ENCODE measurements at places on chromosomes 4 and X.

DNA sequence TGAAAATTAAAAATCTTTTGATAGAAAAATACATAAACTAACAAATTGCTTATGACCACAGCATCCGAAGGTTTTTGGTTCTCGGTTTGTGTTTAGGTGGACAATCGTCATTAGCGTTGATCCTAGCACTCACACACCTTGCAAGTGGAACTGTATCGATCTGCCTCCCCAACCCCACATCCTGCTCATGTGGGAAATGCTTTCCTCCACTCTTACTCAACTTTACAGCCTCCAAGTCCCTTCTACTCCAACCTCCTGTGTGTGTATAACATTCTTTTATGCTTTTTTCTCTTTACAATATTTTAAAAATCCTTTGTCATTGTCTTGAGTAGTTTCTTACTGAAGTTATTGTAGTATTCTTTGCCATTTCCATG is 15.6 kb upstream of the TMEM131L start:
- DNase-seq, result no peak

DNA sequence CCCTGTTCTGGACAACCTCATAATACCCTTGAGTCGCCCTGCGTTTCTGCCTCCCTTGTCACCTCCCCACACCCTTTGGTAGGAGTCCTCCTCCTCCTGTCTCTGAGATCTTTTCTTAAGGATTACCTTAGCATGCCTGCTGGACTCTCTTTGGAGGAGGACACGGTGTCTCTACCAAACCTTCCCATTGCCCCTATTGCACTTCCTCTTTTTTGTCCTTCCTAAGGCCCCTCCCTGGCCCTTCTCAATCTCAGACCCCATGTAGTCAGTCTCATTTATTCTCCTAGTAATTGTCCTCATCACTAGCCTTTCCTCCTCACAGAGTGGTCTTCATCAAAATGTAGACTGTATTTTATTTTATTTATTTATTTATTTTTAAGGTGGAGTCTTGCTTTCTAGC is 335.0 kb upstream of the SFRP2 start:
- no peak for DNase-seq

GRCh38 chr4:146255874-146256273 is 41.5 kb downstream of the REELD1 start:
- no peak for DNase-seq

DNA sequence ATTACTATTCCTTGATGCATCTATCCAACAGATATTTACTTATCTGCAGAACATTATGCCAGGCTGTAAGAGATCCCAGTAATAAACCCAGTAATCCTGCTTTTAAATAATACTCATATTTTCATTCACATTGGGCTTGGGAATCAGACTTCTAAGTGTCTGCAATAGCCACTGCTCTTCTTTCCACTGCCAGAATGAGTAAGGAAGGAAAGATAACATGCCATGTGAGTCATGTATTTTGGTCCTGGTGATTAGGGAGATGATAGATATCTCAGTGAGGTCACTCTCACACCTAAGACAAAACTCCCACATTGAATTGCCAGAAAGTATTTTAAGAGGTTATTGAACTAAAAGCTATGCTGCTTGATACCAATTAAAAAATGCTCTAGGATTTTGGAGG is 13.9 kb upstream of the HEPH start:
- DNase-seq, result no peak

DNA sequence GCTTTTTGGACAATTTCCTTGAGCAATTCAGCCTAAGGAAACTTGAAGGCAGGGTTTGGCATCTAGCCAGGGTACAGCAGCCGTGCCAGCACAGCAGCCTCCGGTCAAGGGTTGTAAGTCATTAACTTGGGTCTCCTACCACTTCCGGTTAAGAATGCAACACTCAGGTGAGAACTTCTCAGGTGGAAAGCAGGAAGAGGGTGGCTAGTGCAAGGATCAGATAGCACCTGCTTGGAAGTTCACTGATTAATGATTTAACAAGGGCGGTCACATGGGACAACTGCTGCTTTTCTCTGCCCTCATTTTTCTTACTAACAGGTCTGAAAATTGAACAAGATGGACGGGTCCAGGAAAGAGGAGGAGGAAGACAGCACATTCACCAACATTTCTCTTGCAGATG is 30.1 kb upstream of the SCOC start:
- no peak for DNase-seq

DNA sequence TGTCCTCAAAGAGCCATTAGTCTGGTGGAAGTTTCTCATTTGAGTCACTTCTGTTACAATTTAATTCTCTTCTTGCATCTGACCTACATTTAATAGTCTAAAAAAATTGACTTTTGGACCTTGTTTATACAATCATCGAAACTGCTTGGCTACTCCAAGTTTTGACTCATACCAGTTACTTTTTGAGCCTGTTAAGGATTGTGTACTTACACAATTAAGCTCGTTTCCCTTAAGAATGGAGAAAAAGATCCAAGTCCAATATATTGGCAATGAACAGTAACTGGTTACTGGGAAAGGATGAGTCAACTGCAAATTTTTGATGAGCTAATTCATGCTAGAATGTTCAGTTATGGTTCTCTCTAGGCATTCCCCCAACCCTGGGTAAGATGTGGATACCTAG is 58.2 kb downstream of the DCX start:
- no peak for DNase-seq

- no peak for DNase-seq
Observed at GRCh38 chrX:30156880-30157560, 58.3 kb upstream of the MAGEB2 start.

GRCh38 chr4:62191451-62192240 is 991.5 kb downstream of the ADGRL3 start:
- no peak for DNase-seq

DNA sequence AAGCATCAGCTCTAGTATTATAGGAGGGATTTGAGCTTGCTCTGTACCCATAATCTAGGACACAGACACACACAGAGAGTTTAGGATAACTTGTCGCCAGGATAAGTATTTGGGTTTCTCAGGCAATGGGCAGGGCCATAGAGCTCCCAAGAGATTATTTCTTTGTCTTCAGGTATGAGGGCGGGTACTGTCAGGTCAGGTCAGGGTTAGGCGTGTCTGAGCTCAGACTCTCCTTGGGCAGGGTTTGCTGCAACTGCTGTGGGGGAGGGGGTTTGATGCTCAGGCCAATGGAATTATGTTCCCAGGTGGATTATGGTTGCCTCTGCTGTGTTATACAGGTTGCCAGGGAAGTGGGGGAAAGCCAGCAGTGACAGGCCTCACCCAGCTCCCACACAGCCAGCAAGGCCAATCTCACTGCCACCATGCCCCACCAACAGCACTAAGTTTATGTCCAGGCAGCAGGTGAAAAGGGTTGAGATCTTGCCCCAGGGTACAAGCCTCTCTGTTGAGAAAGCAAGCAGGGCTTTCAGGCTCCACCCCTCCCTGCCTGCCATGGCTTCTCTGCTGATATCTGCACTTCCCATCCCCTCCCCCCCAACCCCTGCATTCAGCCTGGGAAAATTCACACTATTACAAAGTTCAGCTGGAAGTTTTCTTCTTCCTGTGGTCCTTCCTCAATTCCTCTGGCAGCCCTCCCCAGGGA is 101.3 kb downstream of the RRAGB start:
- no peak for DNase-seq

DNA sequence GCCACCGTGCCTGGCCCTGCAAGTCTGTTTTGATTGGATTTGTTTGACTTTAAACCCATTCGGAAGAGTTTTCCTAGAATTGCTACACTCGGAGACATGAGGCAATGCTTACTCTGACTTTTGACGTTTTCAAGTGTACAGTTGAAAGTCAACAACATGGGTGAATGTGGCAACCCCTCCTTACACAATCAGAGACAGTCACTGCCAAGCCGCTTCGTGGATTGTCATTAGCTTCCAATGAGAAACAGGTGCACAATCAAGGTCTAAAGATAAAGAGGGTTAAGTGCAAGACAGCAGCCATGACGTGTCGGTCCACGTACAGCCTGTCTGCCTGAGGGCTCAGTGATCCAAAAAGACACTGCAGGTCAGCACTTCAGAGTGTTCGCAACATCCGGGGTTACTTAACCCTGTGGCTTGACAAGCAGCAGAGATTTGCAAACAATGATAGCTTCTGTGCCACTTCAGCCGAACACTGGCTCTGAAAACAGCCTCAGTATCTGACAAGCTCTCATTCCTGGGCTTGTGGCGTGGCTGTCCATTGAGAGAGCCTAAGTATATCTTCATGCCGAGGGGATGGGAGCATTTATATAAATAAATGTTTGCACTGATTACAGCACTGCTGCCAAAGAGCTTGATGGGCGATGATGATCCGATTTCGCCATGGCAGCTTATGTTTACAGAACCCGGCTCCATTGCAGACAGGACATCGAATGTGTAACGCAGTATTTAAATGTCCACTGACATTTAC is 180.0 kb downstream of the DHRSX start:
- no peak for DNase-seq

DNA sequence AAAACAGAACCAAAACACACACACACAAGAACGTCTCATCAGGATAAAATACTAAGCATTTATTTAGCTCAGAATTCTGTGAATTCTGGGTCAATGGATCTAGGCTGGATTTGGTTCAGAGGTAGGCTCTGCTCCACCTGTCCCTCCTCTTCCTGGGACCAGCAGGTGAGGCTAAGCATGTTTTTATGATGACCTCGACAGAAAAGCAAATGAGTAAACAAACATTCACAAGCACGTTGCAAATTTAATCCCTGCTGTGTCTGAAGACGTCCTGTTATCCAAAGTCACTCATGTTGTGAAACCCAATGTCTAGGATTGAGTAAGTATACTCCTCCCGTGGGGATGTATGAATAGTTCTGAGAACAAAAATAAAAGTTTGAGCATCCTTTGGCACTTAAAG is 371.4 kb upstream of the TECRL start:
- DNase-seq, result no peak

- DNase-seq, result no peak
Observed at GRCh38 chr4:42412251-42412650, 15.0 kb downstream of the SHISA3 start.
